ENCODE measurements at places on chromosomes 12 and 14. TPM values are rescaled to one million over a fixed set of nuclear protein-coding genes. Genes with fewer than 3 reads are reported as not detected.

ZNF891 gene
- 2.3 TPM for total RNA-seq

RTL1 gene
- not detected for total RNA-seq

OR6C2 gene
- not detected for total RNA-seq

GPR65 gene
- 15.3 TPM for total RNA-seq

LIN7A gene
- 0.18 TPM for total RNA-seq

GMFB gene
- 38.0 TPM for total RNA-seq

AQP6 gene
- total RNA-seq: not detected

LBHD2 gene
- not detected for total RNA-seq

HOXC10 gene
- total RNA-seq: not detected

SMIM41 gene
- total RNA-seq: not detected

DDN gene
- total RNA-seq: 0.16 TPM

ADAM20 gene
- total RNA-seq: 0.23 TPM

KIF21A gene
- 16.3 TPM for total RNA-seq

OASL gene
- 10.6 TPM for total RNA-seq

KRT6B gene
- not detected for total RNA-seq

HOTAIR gene
- not detected for total RNA-seq

CATSPERB gene
- 8.0 TPM for total RNA-seq

IAPP gene
- total RNA-seq: not detected

RAD51B gene
- 31.7 TPM for total RNA-seq

C12orf56 gene
- 0.16 TPM for total RNA-seq

GPR137C gene
- 0.34 TPM for total RNA-seq

PIK3C2G gene
- not detected for total RNA-seq

GAPDH gene
- 5,041 TPM for total RNA-seq

MMP19 gene
- total RNA-seq: not detected

PABPN1 gene
- 196 TPM for total RNA-seq

KLRC2 gene
- total RNA-seq: not detected

PCED1B gene
- 42.3 TPM for total RNA-seq

TAS2R14 gene
- total RNA-seq: 4.1 TPM

RNASE1 gene
- total RNA-seq: not detected

BEST3 gene
- total RNA-seq: not detected

OTUB2 gene
- total RNA-seq: 3.0 TPM

SPIC gene
- total RNA-seq: not detected

PTPRQ gene
- total RNA-seq: not detected

RD3L gene
- total RNA-seq: not detected

TSHR gene
- total RNA-seq: 1.9 TPM

OTX2 gene
- total RNA-seq: not detected

JDP2 gene
- 1.1 TPM for total RNA-seq

EGLN3 gene
- total RNA-seq: 51.0 TPM

DPPA3 gene
- not detected for total RNA-seq

TMTC3 gene
- 5.9 TPM for total RNA-seq

PLCZ1 gene
- total RNA-seq: not detected

IL31 gene
- total RNA-seq: not detected

CHPT1 gene
- total RNA-seq: 12.6 TPM

CMTM5 gene
- not detected for total RNA-seq

KLRK1 gene
- total RNA-seq: 0.43 TPM

TAS2R31 gene
- total RNA-seq: 3.9 TPM

RNASE7 gene
- total RNA-seq: not detected

SOX5 gene
- total RNA-seq: not detected

SLC17A8 gene
- not detected for total RNA-seq
